ENCODE measurements at places on chromosomes 6 and 20.

DNA sequence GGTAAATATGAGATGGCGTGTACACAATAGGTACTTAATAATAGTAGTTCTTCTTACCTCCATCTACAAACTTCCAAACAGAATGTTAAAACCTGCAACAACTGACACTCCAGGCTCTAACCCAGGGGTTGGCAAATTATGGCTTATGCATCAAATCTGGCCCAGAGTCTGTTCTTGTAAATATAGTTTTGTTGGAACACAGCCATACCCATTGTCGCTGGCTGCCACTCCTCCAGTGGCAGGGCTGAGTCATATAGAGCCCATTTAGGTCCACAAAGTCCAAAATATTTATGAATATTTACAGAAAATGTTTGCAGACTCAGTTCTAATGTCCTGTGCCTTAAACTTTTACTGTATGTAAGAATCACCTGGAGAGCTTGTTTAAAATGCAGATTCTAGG is 69.9 kb upstream of the BTBD3 start:
- no peak for DNase-seq

GRCh38 chr6:124661097-124661661 is 301.1 kb upstream of the RNF217 start:
- DNase-seq, result no peak

DNA sequence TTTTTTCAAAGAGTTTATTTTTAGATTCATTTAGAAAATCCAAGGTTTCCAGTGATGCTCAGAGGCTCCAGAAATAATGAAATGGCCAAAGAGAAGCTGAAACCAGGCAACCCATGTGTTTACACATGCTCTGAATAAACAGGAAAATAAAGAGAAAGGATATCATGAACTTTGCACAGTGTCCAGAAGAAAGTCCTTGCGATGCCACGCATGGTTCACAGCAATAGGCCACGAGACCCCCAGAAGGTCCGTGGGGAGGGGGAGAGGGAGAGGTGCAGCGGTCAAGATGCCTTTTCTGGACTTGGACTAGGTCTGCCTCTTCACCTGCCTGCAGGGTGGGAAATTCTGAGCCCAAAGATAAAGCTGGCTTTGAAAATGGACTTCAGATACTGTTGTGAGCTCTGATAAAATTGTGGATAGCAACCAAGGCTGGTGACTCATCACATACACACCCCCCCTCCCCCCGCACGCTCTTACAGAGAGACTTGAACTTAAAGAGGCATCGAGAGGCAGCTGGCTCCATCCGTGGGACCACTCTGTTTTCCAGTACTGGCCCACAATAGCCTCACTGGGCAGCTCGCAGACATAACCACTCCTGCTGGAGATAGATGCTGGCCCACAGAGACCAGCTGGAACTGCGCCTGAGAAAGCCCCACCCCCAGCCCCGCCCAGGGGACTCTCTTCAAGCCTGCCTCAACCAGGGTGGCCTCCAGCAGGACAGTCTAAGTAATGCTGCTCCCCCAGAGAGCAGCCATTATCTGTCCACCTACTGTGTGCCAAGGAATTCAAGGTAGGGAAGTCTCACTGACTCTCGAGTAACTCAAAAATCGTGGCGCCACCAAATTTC is 21.2 kb upstream of the NFATC2 start:
- DNase-seq, result no peak

- DNase-seq, result peak; percentile 8
Observed at GRCh38 chr20:625360-625932, 15.3 kb upstream of the TCF15 start.

GRCh38 chr20:13744352-13744751 is 40.4 kb downstream of the ESF1 start:
- no peak for DNase-seq

DNA sequence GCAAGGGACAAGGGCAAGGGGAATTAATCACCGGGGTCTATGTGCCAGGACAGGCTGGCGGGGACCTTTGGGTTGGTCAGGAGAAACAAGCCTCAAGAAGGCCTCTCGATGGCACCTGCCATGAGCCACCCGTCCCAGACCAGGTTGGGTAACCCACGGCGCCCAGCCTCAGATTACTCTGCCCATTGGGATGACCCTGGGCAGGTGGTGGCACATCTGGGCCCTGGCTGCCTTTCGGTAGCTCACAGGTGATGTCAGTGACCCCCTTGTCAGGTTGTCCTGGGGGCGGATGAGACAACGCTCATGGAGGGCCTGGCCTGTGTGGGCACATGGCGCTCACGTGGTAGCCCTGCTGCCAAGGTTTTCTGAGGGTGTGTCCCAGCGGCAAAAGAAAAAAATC is 152.2 kb downstream of the SYCP2 start:
- DNase-seq, result no peak

DNA sequence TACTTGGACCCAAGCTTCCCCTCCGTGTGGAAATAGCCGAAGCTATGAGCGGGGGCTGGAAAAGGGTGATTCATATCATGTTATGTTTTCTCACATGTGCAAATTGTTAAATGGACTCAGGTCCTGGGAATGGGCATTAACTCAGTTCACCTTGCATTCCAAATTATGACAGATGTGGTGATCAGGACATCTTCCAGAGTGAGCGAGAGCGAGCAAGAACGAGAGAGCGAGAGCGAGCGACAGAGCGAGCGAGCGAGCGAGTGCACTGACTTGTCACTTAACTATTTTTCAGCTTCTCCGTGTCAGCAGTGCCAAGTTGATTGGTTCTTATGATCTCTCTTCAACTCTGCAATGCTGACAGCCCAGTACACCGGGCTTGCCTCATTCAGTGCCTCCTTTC is 437.4 kb upstream of the NRSN1 start:
- no peak for DNase-seq

DNA sequence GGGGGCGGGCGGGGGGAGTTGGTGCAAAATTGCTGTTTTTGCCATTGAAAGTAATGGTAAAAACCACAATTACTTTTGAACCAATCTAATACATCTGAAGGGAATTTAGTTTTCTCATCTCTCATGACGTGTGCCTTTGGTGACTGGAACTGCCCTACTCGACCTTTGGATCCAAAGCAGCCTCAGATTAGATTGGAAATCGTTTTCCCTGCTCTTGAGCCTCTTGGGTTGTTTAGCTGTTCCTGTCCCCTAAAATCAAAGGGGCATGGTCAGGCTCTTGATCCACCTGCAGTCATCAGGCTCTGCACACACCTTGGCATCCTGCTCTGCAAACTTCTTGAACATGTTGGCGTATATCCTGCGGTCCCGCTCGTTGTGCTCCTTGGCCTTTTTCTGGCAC is 64.0 kb upstream of the TULP1 start:
- DNase-seq, result no peak

GRCh38 chr20:49685809-49686208 is 27.9 kb downstream of the B4GALT5 start:
- DNase-seq, result no peak

GRCh38 chr6:126550323-126550722 is 210.4 kb downstream of the CENPW start:
- DNase-seq, result no peak

All from KG1 (cell line).